ENCODE measurements at places on chromosomes 12 and 14.
A peak's percentile ranks its signal among the peaks of the same experiment; 100 is the strongest.

- no peak for DNase-seq
Measured at GRCh38 chr12:113161415-113162016, 12.0 kb downstream of the CFAP73 start.

DNA sequence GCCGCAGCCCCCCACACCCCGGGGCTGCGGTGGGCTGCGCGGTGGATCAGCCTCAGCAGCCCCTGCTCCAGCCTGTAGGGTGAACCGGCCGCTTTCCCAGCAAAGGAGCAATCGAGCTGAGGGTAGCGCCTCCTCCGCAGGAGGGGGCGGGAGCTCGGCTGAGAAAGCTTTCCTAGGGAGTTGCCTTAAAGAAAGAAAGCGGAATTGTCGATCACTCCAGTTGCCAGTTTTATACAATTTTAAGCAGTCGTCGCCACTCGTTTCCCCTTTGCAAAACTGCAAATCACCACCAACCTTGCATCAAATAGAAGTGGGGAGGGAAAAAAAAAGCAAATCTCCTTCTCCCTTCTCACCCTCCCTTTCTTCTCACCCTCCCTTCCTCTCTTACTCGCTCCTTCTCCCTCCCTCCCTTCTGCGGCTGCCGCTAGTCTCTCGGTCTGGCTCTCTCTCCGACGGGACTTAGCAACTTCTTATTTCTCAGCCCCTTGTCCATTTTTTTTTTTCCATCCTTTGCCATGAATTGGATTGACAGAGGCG is at the start of gene PDE3A:
Gene PDE3A, plus strand, starts transcription at position 424 of the 537 bp plus-strand sequence. CDS start 748 bp downstream, outside the sequence.
- DNase-seq: no peak

- DNase-seq: no peak
Measured at GRCh38 chr12:128848371-128848770, 4.9 kb upstream of the GLT1D1 start.

- DNase-seq: no peak
Measured at GRCh38 chr12:29429999-29430715, 49.2 kb upstream of the ERGIC2 start.

DNA sequence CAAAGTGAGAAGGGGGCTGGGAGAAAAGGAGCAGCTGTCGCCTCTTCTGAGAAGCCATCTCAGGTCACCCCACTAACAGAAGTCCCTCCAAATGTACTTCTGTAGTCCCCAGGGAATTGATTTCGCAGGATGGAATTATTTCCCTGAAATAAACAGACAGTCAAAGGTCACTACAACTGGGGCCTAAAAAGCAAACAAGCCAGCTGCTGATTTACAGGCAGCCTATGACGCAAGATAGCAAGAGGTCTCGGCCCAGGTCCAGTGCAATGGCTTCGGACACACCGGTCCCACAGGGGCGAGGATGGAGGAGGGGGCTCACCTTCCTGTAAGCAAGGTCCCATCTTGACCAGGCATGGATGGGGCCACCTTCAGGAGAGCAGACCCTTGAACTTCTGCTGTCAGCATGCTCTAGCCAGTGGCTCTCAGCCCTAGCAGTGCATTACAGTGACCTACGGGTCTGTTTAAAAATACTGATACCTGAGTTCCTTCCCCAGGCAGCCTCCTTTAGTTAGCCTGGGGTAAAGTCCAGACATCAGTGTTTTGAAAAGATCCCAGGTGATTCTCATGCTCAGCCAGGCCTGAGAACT is 18.1 kb downstream of the NUAK1 start:
- no peak for DNase-seq

DNA sequence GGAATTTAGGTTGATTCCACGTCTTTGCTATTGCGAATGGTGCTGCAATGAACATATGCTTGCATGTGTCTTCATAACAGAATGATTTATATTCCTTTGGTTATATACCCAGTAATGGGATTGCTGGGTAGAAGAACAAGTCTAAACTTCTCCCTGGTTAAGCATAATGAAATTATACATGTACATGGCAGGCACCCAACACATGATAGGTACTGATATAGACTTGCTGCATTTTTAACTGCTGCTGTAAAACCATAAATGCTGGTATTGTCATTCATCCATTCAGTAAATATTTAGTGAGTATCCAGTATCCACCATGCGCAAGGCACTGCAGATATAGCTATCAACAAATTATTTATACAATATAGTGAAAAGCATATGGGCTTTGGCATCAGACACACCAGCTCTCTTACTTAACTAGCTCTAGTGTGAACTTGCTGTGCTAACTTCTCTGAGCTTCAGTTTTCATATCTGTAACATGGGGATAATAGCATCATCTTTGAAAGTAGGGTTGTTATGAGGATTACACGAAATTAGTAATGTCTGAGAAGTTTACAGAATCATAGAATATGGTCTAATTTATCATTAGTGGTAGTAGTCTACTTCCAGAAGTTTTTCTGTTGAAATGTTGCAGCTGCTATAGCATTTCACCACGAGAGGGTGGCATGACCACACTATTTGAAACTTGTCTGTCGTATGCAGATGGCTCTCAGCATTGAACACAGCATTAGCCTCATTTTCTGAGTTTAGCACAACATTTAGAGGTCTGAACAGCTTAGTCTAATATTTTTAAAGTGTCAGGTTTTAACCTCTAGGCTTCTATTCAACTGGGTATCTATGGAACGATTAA is 32.0 kb upstream of the SEL1L start:
- DNase-seq: no peak

DNA sequence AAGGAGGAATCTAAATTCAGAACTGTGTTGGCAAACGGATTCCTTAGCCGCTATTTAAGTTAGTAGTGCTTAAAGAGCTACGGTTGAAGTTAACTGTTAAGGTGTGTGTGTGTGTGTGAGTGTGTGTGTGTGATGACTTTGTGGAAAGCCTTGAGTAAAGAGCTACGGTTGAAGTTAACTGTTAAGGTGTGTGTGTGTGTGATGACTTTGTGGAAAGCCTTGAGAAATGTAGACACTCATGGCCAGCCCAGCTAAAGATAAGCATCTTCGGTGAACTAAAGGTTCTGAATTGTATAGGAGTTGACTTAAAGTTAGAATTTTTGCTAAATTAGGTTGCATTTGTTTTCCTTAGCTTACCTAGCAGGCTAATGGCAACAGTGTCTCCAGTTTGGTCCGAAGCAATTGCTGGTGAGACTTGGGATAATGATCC is 1.4 kb downstream of the KTN1 start:
- DNase-seq: no peak

GRCh38 chr12:89436062-89436461 is 83.8 kb upstream of the DUSP6 start:
- no peak for DNase-seq

- no peak for DNase-seq
Measured at GRCh38 chr14:40847480-40847879, 759.2 kb upstream of the LRFN5 start.

DNA sequence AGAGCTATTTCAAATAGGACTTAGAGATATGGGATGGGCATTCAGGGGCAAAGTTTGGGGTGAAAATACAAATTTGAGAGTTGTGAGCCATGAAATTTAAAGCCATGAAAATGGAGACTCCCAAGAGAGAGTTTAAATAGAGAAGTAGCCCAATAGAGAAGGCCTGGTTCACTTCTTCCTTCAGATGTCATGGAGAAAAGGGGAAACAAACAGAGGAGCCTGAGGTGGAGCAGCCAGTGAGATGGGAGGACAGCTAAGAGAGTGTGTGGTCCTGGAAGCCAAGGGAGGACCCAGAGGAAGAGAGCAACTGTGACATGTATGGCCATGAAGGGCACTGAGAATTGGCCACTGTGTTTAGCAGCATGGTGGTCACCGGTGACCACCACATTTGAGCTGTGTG is 12.3 kb upstream of the DYNLL1 start:
- no peak for DNase-seq

DNA sequence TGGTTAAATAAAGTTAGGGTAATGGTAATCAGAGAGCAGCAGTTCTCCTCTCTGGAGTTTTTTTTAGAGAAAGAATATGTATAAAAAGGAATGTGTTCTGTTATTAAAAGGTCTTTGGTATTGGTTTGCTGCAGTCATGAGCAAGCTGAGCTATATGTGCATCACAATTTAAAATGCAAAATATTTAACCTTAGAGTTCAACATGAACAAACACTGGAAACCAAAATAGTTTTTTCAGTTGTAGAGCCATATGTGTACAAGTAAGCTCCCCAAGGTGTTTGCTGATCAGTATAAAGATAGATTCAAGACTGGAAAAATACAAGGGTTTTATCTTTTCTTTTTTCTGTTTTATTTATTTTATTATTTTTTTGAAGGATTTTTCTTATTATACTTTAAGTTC is 245.0 kb downstream of the NUBPL start:
- DNase-seq: no peak

DNA sequence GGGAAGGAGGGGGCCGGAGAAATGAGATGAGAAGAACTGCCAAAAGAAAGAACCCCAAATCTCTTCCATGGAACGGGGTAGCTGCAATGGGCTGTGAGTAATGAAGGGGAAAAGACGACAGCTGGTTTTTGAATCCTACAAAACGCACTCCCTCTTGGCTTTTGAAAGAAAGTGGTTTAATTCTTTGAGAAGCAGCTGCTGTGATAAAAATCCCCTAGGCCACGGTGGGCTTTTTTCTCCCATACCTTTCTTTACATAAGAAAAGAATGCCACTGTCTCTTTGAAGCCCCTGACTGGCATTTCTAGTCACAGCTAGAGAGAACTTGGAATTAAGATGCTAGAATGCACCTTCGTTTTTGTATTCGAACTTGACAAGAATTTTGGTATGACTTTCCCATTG is 486.1 kb downstream of the GLT1D1 start:
- DNase-seq: no peak

GRCh38 chr12:30427555-30427954 is 268.1 kb downstream of the IPO8 start:
- DNase-seq: no peak

DNA sequence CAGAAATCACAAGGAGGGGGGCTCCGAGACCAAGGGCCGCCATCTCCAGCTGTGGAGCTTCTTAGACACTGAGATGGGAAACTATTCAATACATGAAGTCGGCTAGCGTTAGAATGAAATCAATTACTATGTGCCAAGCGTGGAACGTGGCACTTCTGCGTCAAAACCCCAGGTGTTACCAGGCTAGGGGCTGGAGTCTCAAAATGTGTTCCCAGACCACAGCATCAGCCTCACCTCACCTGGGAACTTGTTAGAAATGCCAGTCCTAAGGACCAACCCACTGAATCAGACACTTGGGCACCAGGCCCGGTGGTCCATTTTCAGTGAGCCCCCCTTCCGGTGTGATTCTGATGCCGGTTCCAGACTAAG is 5.0 kb upstream of the SETD1B start:
- no peak for DNase-seq

DNA sequence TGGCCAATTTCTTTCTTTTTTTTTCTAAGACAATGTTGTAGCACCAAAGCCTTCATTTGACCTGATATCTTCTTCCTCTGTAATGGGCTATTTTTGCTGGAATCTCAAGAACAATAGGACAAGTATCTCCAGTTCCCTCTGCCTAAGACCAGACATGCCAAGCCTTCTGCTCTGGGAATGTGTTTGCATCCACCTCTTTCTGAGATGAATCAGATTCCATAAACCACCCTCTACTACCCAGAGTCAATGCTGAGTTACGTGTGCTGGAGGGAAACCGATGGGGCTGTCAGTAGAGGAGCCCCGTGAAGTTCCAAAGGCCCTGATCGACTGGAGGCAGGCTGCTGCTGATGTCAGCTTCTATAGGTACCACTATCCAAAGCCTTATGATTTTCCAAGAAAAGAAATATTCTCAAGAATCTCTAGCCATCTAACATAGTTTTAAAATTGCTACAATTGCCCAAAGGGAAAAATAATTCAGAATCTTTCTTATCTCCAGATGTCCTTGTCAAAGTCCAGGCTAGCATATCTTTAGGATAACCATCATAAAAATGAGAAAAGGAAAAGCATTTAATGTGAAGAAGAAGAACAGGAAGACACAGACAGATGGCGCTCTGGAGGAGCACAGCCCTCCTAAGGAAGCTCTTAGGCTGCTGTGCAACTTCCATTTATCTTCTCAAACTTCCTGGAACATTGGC is 101.9 kb downstream of the SLC8A3 start:
- peak; percentile 57 for DNase-seq

GRCh38 chr14:100902295-100903133 is 1.0 kb downstream of the RTL1 start:
- no peak for DNase-seq

- no peak for DNase-seq
Measured at GRCh38 chr14:29990993-29991392, 63.3 kb upstream of the PRKD1 start.
